ENCODE measurements at places on chromosomes 1 and 21.
A peak's percentile ranks its signal among the peaks of the same experiment; 100 is the strongest.

DNA sequence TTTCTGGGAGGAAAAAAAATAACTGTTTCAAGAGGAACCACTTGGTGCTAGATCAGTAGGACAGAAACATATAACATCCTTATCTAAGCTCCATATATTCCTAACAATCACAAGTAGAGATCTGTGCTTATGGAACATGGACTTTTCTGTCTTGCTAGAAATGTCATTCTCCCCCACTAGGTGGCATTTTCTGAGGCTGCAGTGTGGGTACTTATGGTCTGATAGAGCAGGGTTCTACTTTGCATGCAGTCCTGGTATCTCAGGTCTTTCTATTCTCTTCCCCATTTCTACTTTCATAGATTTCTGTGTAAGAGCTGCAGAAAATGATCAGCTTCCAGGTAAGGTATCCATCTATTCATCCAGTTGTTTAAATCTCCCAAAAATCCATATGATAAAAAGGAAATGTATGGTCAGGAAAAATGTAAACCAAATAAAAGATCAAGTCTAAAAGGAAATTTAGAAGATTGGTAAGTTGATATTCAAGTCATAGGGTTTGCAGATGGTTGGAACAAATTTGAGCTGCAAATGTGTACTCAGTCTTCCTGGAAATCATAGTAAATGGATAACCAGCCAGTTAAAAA is 1.5 kb downstream of the ZNF684 start:
- DNase-seq, result peak; percentile 85

GRCh38 chr1:13754510-13755103 is 54.6 kb downstream of the PRDM2 start:
- DNase-seq, result no peak

DNA sequence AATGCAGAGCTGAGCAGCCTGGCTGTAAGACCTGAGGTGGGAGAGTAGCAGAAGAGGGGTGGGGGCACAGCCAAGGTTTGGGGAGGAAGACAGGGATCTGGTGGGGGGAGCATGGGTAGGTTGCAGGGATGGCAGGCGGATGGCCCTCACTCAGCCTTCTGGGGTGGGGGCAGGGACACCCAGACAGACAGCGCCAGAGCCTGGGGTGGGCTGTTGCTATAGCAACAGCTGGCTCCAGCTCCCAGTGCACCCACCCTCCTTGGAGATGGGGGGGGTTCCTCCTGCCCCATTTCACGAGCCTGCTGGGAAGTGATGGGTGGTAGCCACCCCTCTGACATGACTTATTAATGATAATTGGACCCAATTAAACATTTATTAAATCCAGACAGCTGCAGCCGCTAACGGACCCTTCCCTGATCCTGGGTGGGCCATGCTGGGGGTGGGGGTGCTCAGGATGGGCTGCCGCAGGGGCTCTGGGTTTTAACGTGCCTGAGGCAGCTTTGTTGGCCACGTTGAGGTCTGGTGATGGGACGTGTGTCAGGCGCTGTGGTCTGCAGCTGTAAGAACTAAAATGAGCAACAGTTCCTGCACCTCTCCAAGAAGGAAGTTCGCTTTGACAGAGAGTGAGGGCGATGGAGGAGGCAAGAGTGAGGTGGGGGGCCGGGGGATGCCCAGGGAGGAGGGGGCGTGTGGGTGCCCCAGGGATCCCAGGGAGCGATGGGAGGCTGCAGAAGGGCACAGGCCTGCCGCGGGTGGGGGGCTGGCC is 19.4 kb downstream of the AGRN start:
- DNase-seq, result no peak

GRCh38 chr1:91879733-91880132 is 6.2 kb downstream of the TGFBR3 start:
- DNase-seq, result no peak

- no peak for DNase-seq
These were observed at the start of gene AK5 for GRCh38 chr1:77281491-77282186. TSS of gene AK5 (plus strand) at chr1:77282019. CDS start at chr1:77282314, 295 bp downstream.

GRCh38 chr1:241819340-241819866 is 28.6 kb upstream of the EXO1 start:
- DNase-seq, result no peak

DNA sequence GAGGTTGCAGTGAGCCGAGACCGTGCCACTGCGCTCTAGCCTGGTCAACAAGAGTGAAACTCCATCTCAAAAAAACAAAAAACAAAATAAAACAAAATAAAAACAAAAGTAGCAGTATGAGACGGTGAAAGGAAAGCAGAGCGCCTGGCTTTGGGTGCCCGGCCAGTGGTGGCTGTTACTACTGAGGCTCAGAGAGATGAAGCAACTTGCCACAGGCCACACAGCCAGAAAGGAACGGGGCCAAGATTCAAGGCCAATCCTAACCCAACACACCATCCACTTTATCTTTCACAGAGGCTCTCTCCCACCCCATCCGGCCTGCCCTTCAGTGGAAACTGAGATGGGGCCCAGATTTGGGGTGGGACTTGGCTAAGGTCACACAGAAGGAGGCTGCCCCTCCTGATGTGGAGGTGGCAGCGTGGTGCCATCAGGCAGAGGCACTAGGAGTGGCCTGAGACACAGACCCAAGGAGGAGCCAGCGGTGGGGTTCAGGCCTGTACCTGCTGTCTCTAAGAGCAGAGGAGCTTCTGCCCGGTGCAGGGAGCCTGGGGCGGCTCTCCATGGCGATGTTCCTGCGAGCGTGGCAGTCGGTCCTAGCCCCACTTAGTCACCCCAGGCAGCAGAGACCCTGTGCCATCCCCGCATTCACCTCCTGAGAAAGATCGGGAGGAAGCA is 33.2 kb downstream of the LDLRAP1 start:
- no peak for DNase-seq

GRCh38 chr1:175262621-175263020 is 70.0 kb upstream of the KIAA0040 start:
- no peak for DNase-seq

- DNase-seq, result no peak
These were observed 11.7 kb downstream of the HYI start for GRCh38 chr1:43441894-43442637.

DNA sequence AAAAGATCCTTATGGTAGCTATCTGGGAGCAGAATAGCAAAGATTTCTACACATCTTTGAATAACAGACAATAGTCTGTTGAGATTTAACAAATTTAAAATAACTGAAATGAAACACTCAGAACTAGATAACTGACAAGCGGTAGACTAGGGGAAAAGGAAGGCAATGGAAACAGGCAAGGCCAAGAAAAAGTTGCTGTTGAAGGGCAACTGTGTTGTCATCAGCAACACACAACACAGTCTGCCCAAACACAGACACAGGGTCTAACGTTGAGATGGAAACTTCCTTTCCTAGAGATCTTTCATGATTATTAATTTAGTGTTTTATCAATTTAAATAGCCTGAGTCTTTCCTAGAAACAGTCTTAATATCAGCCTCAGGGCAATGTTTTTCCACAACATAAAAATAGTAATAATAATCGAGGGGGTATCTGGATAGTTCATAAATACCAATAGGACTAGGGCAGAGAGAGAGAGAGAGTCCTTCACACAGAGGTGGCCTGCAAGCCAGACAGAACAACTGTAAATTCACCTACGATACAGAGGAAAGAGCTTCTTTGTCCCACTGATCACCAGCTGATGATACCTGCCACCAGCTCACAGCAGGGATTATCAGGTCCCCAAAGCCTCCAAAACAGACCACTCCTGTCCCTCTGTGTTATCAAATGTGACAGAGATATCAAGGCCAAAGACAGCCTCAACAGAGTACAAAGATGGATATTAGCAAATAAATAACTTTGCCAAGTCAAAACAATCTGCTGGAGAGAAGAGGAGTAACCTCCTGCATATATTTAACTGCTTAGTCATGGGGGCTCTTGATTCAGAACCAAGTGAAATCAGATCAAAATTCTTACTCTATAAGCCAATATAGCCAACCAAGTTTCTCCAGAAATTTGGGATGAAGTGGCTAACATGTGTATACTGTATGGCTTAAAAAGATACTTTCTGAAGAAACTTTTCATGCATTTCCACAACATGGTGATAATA is 245.3 kb downstream of the SLC45A1 start:
- no peak for DNase-seq

- DNase-seq, result no peak
These were observed 5.4 kb upstream of the PGBD5 start for GRCh38 chr1:230431527-230431926.

- no peak for DNase-seq
These were observed 415.7 kb upstream of the ZP4 start for GRCh38 chr1:238306411-238306810.

DNA sequence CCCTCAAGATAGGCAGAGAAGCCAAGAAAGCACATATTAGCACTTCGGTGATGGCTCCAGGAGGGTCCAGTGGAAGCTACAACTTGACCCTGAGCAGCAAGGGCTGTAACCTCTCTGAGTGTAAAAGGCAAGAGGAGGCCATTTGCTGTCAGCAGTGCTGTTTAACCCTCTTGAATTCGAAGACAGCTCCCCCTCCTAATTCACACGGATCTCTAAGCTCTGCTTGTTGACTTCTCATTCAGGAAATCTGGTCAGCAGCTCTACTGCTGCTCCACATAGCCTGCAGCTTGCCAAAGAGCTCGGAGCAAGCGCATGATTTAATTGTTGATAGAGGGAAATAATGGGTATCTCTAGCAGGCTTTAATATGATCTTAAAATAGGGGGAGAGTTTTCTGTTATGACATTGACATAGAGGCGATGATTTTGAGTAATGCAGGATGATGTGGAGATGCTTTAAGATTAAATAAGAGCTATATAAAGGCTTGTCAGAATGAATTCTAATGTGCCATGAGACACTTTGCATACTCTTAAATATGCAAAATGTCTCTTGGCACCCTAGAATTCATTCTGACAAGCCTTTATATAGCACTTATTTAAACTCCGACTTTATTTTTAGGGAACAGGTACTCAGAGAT is 79.4 kb upstream of the USH2A start:
- DNase-seq, result no peak

DNA sequence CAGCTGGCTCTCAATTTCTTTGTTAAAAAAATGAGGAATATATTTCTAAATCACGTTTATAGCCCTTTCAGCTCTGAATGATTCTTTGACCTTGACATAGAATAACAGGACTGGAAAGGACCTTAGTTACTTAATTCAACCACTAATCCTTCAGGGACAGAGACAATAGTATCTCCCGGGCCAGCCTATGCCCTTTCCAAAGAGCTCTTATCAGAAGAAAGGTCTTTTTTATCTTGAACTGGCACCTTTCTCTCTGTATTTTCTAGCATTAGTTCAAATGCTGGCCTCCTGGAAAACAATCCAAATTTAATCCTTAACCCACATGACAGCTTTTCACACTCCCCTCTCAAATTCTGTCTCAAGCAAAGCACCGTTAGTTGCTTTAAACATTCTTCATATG is 44.8 kb upstream of the FBXO28 start:
- no peak for DNase-seq

GRCh38 chr1:206856674-206857464 is 8.6 kb upstream of the IL20 start:
- no peak for DNase-seq

DNA sequence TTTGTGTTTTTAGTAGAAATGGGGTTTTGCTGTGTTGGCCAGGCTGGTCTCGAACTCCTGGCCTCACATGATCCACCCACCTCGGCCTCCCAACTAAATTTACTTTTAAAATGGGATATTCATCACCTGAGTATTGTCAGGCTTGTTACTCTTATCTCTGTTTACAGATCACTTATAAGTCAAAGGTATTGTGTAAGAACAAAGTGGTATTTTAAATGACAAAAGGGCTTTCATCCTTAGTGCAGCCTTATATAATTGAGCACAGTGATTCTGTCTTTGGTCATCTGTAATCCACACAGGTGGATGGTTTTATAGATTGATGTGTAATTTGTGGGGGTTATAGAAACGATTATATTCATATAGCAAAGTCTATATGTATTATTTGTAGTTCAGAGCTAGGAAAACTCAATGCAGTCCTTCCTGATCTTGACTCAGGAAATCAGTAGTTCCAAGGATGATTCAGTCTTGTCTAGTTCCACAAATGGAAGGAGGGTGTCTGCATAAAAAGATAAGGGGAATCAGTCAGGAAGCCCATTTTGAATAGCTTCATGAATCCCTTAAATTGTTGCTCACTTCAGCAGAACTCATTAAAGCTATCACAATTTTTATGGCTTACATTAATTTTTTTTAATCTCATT is 34.6 kb downstream of the STXBP3 start:
- no peak for DNase-seq

GRCh38 chr1:184425449-184426277 is 38.8 kb downstream of the C1orf21 start:
- no peak for DNase-seq

DNA sequence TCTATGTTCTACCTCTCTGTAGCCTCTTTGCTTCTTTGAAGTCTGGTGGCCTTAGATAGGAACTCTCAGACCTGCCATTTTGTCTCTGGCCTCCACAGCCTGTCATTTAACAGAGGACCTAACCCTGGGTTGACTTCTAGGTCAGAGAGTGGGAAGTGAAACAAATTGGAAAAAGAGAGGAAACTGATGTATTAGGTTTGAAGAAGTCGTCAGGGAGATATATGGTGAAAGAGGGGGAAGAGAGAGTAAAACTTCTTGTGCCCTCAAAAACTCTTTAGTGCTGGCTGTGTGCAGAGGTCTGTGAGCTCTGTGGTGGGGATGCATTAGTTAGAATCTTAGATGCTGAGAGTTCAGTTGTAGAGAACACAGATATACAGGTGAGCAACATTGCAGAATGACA is 30.2 kb upstream of the CD1D start:
- no peak for DNase-seq

DNA sequence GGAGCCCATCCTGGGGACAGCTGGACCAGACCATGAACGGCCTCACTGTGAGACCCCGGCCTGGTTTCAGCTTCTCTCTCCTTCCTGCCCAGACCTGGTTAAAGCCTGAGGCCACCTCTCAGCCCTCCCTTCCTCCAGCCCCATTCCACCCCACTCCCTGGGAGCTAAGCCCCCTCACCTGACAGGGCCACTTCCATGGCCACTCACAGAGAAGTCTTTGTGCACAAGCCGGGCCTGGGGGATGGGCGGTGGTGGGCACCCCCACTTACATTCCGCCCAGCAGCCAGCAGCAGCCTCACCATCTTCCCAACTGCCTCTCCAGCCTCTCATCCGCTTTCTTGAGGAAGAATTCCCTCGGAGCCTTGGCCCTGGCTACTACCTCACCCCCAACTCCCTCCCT is 40.4 kb downstream of the RHBG start:
- no peak for DNase-seq

DNA sequence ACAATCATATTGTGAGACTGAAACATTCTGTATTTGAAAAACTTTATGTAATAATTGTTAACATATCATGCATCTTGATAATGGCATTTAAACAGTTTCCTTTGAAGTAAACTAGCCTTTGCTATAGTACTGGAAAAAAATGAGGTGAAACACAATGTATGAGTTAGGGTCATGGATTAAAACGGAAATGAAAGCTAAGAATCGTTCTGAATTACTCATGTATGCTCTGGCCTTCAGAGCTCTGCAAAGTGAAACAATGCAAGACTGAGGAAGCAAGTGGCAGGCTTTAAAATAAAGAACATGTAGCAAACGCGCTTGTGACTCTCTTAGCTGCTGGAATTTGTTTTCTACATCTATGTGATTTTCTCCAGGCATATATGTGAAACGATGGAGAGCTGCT is 317.1 kb downstream of the DPYD start:
- no peak for DNase-seq

GRCh38 chr21:37764691-37765090 is 151.6 kb downstream of the KCNJ6 start:
- no peak for DNase-seq

- no peak for DNase-seq
These were observed 114.0 kb upstream of the GJB5 start for GRCh38 chr1:34640654-34641401.

- DNase-seq, result peak; percentile 5
These were observed 72.6 kb downstream of the TTC3 start for GRCh38 chr21:37145635-37146111.
